ENCODE measurements at places on chromosomes 13 and 19.

DNA sequence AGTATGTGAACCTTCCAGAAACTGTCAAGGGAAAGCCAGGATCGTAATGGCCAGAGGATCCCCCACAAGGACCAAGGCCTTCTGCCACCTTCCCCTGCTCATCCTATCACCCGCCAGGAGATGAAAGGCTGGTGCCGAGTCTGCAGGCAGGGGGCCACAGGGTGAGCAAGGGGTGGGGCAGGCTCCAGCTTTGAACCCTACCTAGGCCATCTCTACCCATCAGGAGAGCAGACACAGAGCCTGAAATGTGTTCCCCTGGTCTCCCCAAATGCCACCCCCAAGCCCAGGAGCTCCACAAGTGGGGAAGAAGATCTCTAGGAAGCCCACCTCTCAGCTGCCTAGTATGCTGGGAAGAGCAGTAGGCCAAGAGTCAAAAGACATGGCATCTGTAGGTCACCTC is 95.1 kb downstream of the KCTD15 start:
- H3K27me3 ChIP-seq, result peaks cover 30% of the 10 kb centered on the region
- H3K4me1 ChIP-seq, result no peaks in the 10 kb centered on the region
- no peak overlapping the region for H3K4me3 ChIP-seq
- no peak overlapping the region for H3K27ac ChIP-seq

GRCh38 chr19:39532233-39533002 is at the start of gene EID2B:
Gene EID2B (minus strand): TSS chr19:39532852. CDS start chr19:39532802, 50 bp downstream.
- H3K36me3 ChIP-seq, result no peaks in the 10 kb centered on the region
- peak within 1 kb of the TSS; percentile 88 for H3K4me3 ChIP-seq
- H3K27ac ChIP-seq, result peak within 1 kb of the TSS; percentile 54
- H3K27me3 ChIP-seq, result no peaks in the 10 kb centered on the region
- H3K4me1 ChIP-seq, result peaks cover 5% of the 10 kb centered on the region

GRCh38 chr13:33015791-33016323 is 366 bp upstream of the KL start:
- H3K27me3 ChIP-seq, result peaks cover 39% of the 10 kb centered on the region
- peak overlapping the region; percentile 59 for H3K4me3 ChIP-seq
- H3K27ac ChIP-seq, result no peak overlapping the region
- H3K4me1 ChIP-seq, result no peaks in the 10 kb centered on the region
- no peaks in the 10 kb centered on the region for H3K36me3 ChIP-seq
- no peak for DNase-seq

DNA sequence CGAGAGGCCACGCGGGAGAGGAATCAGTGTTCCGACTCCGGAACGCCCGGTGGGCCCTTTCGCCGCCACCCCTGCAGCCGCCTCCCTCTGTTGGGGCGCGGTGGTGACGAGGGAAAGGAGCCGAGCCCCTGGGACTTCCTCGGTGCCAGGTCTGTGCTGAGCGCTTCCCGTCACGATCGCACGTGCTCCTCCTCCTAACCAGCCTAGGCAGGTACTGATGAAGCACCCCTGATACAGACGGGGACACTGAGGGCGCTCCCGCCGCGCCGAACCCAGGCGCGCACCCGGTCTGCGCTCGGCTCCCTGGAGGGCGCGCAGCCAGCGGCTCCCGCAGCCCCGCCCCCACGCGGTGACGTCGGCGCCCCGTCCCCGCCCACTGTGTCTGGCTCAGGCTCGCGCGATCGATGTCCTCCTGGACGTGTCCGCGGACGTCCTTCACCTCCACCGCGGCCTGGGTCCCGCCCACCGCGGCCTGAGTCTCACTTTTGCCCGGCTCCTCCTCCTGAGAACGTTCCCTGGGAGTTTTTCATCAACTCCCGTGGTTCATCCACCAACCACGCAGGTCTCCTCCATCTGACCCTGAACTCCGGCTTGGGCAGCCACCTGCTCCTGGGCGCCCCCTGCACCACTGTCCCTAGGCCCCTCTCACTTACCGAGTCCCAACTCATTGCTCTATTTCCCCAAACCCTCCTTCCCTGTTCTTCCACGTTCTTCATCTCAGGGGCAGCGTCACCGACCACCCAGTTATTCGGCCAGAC is 2.6 kb upstream of the KLK15 start:
- H3K27me3 ChIP-seq, result no peaks in the 10 kb centered on the region
- no peaks in the 10 kb centered on the region for H3K4me1 ChIP-seq
- no peak overlapping the region for H3K27ac ChIP-seq
- peak; percentile 55 for DNase-seq
- peak overlapping the region; percentile 56 for H3K4me3 ChIP-seq

DNA sequence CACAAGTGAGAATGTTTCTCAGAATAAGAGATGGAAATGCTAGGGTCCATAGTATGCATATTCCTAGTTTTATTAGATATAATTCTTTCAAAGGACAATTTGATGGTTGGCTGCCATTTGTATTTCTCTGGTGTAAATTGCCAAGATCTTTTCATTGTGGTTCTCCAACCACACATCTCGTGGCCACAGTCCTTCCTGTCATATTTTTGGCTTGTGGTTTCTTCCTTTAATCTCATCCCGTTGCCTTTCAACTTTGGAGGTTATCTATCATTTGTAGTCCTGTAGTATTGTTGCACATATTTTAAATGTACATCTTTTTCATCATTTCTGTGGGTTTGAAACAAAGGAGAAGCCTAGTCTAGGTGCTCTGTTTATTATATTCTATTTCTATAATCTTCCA is 61.2 kb downstream of the WASF3 start:
- no peak overlapping the region for H3K4me3 ChIP-seq
- no peaks in the 10 kb centered on the region for H3K36me3 ChIP-seq
- no peak overlapping the region for H3K27ac ChIP-seq
- H3K4me1 ChIP-seq, result no peaks in the 10 kb centered on the region
- no peak for DNase-seq

GRCh38 chr13:46062185-46062584 is 9.6 kb upstream of the ZC3H13 start:
- no peaks in the 10 kb centered on the region for H3K27me3 ChIP-seq
- H3K27ac ChIP-seq, result no peak overlapping the region
- no peak for DNase-seq
- H3K4me3 ChIP-seq, result no peak overlapping the region
- no peaks in the 10 kb centered on the region for H3K36me3 ChIP-seq

GRCh38 chr13:58476206-58476918 is 844.8 kb downstream of the PCDH17 start:
- no peaks in the 10 kb centered on the region for H3K36me3 ChIP-seq
- H3K4me1 ChIP-seq, result no peaks in the 10 kb centered on the region
- no peak for DNase-seq
- H3K27me3 ChIP-seq, result no peaks in the 10 kb centered on the region
- H3K4me3 ChIP-seq, result no peak overlapping the region

DNA sequence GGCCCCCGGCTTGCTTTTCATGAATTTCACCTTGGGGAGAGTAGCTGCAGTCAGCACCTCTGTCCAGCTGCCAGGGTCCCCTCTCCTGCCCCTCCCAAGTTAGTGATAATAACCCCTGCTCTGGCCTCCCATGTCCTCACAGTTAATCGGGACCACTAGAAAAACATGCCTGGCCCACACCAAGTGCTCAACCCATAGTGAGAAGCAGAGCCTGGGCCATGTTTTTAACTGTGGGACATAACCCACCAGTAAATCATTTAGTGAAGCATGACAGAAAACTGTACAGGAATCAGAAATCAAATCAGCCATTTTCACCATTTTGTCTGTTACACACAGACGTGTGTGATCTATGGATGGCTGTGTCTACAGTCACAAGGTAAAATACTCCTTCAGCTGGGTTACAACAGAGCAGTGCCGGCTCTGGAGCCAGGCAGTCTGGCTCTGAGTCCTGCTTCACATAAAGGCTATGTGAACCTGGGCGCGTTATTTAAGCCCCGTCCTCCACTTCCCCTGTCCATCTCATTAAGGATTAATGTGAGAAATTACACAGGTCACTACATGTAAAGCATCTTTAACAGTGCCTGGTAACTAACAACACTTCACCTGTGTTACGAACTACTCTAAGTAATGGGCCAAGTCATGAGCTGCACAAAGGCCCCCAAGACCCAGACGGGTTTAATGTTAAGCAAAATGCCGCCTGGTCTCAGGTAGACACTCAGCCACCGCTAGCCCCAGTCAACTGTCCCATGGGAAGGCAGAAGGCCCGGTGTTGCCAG is 7.6 kb upstream of the ECH1 start:
- H3K27me3 ChIP-seq, result no peaks in the 10 kb centered on the region
- peaks cover 23% of the 10 kb centered on the region for H3K36me3 ChIP-seq
- peaks cover 57% of the 10 kb centered on the region for H3K4me1 ChIP-seq
- no peak overlapping the region for H3K27ac ChIP-seq

- H3K4me1 ChIP-seq, result no peaks in the 10 kb centered on the region
- no peak for DNase-seq
- H3K27ac ChIP-seq, result no peak overlapping the region
- H3K36me3 ChIP-seq, result peaks cover 66% of the 10 kb centered on the region
- no peaks in the 10 kb centered on the region for H3K27me3 ChIP-seq
- no peak overlapping the region for H3K4me3 ChIP-seq
Observed at GRCh38 chr19:7969555-7969939, 26.1 kb upstream of the TIMM44 start.

DNA sequence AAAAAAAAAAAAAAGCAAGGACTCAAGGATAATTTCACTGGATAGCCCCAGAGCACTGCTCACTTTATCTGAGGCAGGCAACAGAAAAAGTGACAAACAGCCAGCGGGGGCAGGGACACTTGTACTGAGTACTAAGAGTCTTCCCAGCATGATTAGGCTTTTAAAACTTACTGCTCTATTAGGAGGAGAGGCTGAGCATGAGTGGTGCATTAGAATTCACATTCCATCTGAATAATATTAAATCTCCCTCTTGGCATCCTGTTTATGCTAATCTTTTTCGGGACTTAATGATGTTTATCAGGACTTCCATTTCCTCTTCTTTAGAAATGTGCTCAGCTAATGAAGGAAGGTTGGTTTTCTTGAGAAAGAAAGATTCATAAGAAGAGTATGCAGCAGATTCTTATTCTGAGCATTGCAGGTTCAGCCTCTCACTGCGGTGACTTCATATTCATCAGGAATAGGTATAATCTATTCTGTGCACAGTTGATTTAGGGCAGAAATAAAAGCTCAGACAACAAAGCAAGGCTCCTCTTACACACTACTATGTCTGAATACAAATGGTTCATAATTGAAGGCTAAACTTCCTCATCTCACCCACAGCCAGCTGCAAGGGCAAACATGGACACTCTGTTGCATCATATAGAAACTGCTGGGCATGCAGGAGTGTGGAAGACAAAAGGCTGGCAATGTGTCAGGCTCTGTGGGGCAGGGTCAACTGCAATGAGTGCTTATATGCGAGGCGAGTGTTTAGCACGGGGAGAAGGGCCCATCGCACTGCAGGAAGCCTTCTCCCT is 107.0 kb downstream of the KL start:
- H3K36me3 ChIP-seq, result no peaks in the 10 kb centered on the region
- H3K27me3 ChIP-seq, result peaks cover 7% of the 10 kb centered on the region
- H3K4me1 ChIP-seq, result no peaks in the 10 kb centered on the region
- H3K27ac ChIP-seq, result no peak overlapping the region
- H3K4me3 ChIP-seq, result no peak overlapping the region

DNA sequence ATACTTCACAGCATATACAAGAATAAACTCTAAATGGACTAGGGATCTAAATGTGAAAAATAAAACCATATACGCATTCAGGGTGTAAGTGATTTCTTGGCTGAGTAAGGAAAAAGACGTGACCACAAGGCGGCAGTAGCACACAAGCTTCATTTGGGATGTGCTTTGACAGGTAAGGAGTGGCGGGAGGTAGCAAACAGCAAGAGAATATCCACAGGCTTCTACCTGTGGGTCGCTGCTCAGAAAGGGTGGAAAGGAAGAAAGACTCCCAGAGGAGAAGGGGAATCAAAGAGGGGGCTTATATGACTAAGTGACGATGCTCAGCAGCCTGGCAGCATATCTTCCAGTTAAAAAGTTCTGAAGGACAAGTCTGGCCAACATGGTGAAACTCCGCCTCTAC is 2.5 kb upstream of the ZNF121 start:
- H3K27me3 ChIP-seq, result no peaks in the 10 kb centered on the region
- H3K4me1 ChIP-seq, result peaks cover 24% of the 10 kb centered on the region
- no peak overlapping the region for H3K27ac ChIP-seq
- no peaks in the 10 kb centered on the region for H3K36me3 ChIP-seq

GRCh38 chr13:110713981-110714796 is 689 bp downstream of the ING1 start:
- peaks cover 38% of the 10 kb centered on the region for H3K4me1 ChIP-seq
- peak overlapping the region; percentile 100 for H3K4me3 ChIP-seq
- H3K27me3 ChIP-seq, result no peaks in the 10 kb centered on the region

DNA sequence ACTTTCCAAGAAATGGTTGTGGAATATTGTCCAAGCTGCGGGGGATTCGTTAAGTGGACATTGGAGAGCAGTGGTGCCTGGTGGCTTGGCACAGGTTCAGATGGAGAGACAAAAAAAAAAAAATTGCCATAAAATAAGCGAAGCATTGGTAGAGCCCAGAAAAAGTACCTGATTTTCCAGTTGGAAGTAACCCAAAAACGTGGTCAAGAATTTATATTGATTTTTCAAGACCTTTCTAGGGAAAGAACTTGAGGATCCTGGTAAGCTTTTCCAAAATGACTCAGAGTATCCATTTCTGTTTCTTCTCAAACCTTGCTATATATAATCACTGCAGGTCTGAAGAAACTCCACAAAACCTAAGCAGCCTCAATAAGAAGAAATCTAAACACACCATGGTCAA is 94.6 kb downstream of the ING1 start:
- H3K27ac ChIP-seq, result no peak overlapping the region
- H3K4me1 ChIP-seq, result no peaks in the 10 kb centered on the region
- DNase-seq, result no peak
- no peaks in the 10 kb centered on the region for H3K36me3 ChIP-seq
- H3K27me3 ChIP-seq, result peaks cover 42% of the 10 kb centered on the region
- H3K4me3 ChIP-seq, result no peak overlapping the region

- peaks cover 90% of the 10 kb centered on the region for H3K4me1 ChIP-seq
- no peak overlapping the region for H3K4me3 ChIP-seq
- H3K27ac ChIP-seq, result peak overlapping the region; percentile 28
- DNase-seq, result no peak
Observed at GRCh38 chr19:1089891-1090290, 5.3 kb downstream of the POLR2E start.

DNA sequence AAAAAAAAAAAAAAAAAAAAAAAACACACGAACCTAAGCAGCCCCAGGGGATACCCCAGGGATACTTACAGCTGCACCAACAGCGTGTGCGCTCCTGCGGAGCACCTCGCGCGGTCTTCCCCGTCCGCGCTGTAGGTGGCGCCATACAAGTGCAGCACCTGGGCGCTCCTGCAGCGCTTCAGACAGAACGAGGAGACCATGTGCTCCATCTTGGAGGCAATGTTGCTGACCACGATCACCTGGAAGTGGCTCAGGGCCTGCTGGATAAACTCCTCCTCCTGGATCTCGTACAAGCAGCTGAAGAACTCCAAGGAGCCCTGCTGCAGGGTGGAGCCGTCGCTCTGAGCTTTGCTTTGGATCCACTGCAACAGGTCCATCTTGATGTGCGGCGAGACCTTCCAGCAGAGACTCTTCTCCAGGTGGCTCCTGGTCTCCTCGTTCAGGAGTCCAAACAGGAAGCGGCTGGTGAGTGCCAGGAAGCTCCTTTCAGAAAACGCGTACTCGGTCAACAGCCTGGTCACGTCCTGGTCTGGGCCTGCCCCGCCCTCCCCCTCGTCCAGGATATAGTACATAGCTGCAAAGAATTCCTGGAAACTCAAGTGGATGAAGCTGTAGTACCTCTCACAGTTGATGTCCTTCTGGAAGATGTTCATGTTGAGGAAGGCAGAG is 14.5 kb downstream of the NLRP12 start:
- DNase-seq, result no peak
- H3K4me3 ChIP-seq, result no peak overlapping the region
- H3K36me3 ChIP-seq, result no peaks in the 10 kb centered on the region
- H3K27ac ChIP-seq, result no peak overlapping the region
- no peaks in the 10 kb centered on the region for H3K4me1 ChIP-seq

All from T-cell (primary cell).